Stimulated activated CD8-positive, alpha-beta memory T cell treated with anti-CD3 and anti-CD28 coated beads, Interleukin-12 subunit alpha, Interleukin-12 subunit beta, amount 100 ng/mL, for 1 hour (primary cell): ENCODE measurements at places on chromosomes 1 and 21.

GRCh38 chr1:67053535-67053784 is 488 bp downstream of the SLC35D1 start:
- DNase-seq: no peak

- no peak for DNase-seq
Observed at GRCh38 chr1:24939040-24939674, 9.1 kb upstream of the RUNX3 start.

GRCh38 chr1:62299426-62300200 is 19.6 kb downstream of the KANK4 start:
- DNase-seq: no peak

- DNase-seq: no peak
Observed at GRCh38 chr1:180909005-180909414, 3.7 kb upstream of the KIAA1614 start.

GRCh38 chr1:232110281-232111090 is 483.9 kb downstream of the DISC1 start:
- no peak for DNase-seq

GRCh38 chr1:117570988-117571409 is 34.8 kb upstream of the TENT5C start:
- DNase-seq: no peak

DNA sequence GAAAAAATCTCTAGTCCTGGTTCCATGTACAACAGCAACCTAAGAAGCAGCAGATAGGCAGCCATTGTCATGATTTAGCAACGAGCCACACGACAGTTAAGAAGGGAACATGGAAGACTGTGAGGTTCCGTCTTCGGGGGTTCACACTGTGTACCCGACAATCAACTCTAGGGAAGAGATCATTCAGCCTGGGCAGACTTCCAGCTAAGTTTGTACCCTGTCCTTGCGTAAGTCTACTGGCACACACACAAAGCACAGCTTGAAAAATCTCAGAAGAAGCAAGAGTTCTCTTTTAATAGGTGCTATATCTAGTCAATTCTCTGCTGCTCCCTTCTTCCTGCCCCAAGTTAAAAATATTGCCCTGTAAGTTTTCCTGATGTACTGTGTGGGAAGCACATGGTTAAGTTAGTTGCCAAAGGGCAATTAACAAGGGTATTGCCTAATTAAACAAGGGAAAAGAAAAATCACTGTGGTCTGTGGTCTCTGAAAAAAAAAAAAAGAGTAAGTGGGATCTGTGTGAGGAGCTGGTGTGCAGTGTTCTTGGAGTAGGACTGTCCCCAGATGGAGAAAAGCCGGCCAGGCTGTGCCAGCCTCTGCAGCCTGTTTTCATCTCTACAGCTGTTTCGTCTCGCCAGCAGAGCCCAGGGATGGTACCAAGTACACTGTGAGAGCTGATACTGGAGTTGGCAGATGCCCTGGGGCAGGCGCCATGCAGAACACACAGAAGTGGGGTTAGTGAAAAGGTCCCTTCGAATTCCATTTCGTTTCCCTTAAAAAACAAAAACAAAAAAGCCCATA is 6.4 kb upstream of the MYBPHL start:
- no peak for DNase-seq

- DNase-seq: no peak
Observed at GRCh38 chr21:35223480-35224156, 174.5 kb upstream of the RUNX1 start.

DNA sequence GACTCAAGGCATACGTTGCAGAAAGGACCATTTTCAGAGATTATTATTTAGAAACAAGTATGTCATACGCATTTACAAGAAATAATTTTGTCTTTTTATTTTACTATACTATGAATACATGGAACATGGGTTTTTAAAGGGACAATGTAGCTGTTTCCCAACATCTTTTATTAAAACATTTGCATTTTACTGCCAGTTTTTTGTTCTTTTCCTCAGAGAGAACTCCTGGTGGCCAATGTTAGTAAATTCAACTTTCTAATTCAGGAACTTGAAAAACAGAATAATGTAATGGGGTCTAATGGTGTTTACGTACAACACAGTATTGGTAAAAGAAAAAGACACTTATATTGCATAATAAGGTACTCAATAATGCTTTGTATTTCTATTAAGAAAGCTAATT is 14.9 kb downstream of the PRDM2 start:
- no peak for DNase-seq

GRCh38 chr1:59285691-59286090 is 11.2 kb upstream of the FGGY start:
- DNase-seq: no peak

GRCh38 chr1:231359113-231359512 is 21.0 kb downstream of the SPRTN start:
- no peak for DNase-seq

GRCh38 chr1:228073061-228073856 is 9.2 kb upstream of the ARF1 start:
- DNase-seq: no peak

GRCh38 chr1:160682983-160683865 is 28.4 kb downstream of the CD48 start:
- DNase-seq: no peak

- DNase-seq: no peak
Observed at GRCh38 chr1:44073528-44073927, 42.3 kb upstream of the SLC6A9 start.

DNA sequence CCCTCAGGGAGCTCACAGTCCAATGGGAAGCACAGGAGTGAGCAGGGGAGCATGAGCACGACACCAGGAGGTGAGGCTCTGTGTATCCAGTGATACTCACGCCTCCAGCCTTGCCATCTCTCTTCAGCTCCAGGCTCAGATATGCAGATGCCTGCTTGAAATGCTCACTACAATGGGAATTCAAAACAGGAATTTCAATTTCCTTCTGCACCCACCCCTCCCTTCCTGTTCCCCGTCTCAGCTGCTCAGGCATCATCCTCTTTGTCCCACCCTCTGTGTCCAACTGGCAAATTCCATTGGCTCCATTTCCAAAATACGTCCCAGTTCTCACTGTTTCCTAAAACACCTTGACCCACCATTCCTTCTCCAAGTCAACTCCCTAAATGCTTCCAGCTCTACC is 58.9 kb downstream of the FBXO2 start:
- DNase-seq: no peak

GRCh38 chr1:208183977-208184911 is 59.9 kb downstream of the PLXNA2 start:
- no peak for DNase-seq

- no peak for DNase-seq
Observed at GRCh38 chr1:58469016-58469415, 77.5 kb downstream of the OMA1 start.

GRCh38 chr1:113452921-113453770 is 62.8 kb downstream of the MAGI3 start:
- DNase-seq: no peak

- no peak for DNase-seq
Observed at GRCh38 chr1:224689374-224689773, 73.3 kb downstream of the CNIH3 start.

- DNase-seq: no peak
Observed at GRCh38 chr21:22164912-22165311, 1166.7 kb downstream of the NCAM2 start.

DNA sequence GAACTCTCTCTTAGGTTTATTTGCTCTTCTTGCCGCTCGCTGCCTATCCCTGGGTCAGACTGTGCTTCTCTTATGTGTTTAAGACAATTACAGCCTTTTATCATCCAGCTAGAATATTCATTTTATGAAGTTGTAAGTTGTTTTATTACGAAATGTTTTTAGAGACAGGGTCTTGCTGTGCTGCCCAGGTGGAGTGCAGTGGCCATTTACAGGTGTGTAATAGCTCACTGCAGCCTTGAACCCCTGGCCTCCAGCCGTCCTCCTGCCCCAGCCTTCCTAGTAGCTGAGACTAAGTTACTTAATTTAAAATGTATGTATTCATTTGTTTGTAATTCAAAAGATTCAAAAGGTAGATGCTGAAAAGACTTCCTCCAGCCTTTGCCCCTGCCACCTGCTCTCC is 99.0 kb upstream of the KIF26B start:
- no peak for DNase-seq

DNA sequence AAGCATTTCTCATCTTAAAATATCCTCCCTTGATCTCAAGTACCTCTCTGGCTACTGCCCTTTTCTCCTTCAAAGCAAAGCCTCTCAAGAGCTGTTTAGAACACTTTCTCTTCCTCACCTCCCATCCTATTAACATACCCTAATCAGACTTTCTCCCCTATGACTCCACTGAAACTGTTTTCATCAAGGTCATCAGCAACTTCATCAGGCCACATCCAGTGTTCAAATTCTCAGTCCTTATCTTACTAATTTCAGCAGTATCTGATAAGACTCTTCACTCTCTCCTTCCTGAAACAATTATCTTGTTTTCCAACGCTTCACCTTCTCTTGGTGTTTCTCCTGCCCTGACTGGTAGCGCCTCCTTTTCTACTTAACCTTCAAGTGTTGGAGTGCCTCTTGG is 1.5 kb upstream of the RAP1A start:
- DNase-seq: no peak

- DNase-seq: no peak
Observed at GRCh38 chr1:3120994-3121393, 52.0 kb downstream of the PRDM16 start.

- no peak for DNase-seq
Observed at GRCh38 chr1:24707687-24708086, 37.6 kb upstream of the CLIC4 start.

DNA sequence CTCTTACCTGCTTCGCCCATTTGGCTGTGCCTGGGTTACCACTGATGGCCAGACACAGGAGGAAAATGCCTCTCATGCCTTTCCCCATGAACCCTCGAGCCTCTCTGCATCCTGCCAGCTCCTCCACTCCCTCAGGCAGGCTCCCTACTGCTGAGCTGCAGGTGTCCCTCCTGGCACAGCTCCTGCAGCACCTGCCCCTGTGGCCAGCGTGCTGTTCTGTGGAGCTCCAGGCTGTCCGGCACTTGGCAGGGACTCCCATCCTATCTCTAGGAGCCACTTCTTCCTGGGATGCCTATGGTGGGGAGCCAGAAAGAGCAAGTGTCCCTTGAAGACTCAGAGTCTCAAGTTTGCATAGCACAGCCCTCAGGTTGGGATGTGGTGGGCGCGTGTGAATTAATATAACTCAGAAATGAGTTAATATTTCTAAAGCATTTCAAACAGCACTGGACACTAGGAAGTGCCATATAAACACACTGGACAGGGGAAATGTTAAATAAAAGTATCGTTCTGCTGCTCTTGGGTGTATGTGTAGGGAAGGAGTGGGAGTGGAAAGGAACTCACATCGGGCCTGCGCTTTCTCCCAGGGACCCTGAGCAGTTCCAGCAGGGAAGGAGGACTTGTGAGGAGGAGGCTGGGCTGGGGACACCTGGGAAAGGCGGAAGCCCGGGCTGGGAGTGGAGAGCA is 2.7 kb downstream of the LRRC71 start:
- DNase-seq: no peak

DNA sequence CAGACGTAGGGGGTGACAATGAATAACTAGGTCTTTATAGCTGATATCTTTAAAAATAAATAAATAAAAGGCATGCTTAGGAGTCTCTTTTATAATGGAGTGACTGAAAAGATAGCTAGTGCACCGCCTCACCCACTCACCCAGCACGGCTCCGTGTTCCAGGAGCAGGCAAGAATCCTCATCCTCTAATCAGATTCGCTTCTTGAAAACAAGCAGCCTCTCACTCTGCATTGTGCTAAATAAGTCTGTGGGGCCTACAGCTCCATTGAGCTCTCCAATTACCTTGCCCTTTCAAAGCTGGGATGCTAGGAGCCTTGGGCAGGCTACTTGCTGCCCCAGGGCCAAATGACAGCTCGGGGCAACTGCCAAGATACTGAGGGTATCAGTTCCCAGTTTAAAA is 91.5 kb downstream of the TIAM1 start:
- DNase-seq: no peak

DNA sequence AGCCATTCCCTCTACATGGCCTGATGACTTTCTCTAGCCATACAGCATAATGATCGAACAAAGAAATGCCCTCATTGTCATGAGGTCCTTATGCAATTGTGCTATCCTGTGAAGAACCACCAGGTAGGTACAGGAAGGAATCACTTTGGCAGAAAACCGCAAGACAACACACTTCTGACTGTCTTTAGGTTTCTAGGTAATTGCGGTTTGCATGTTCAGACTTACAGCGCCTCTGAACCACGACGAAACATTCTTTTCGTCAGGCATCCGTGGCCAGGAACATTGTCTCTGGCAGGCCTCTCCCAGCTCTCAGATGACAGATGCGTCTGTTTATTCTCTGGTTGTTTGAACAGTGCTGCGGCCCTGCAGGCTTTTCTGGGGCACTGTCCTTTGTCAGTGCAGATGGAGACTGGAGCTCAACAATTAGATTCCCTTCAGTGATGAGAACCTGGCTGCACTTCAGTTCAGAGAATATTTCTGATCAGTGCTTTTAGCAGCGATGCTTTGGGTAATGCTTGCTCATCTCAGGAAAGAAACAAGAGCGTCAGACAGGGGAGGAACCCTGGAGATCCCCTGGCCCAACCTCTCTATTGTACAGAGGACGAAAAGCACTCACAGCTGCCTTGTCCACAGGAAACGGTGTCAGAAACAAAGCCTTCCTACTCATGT is 63.4 kb downstream of the B3GALT5 start:
- no peak for DNase-seq

DNA sequence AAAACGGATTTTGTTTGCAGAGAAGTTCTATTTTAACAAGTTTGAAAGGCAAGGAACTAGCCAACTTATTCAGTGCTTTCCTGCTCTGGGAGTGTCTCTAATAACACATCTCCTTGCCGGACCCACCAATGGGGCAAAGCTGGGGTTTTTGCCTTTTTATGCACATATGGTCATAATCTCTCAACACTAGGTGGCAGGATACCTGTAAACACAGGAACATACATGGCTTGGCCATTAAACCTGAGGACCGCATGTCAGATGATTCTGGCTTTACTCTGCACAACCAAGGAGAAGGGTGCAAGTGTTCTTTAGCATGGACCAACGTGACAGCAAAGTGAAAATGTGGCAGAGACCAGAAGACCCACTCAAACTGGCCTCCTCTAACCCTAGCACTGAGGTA is 4.9 kb downstream of the TMEM9 start:
- no peak for DNase-seq

GRCh38 chr1:7427605-7428300 is 343.3 kb upstream of the VAMP3 start:
- DNase-seq: no peak

DNA sequence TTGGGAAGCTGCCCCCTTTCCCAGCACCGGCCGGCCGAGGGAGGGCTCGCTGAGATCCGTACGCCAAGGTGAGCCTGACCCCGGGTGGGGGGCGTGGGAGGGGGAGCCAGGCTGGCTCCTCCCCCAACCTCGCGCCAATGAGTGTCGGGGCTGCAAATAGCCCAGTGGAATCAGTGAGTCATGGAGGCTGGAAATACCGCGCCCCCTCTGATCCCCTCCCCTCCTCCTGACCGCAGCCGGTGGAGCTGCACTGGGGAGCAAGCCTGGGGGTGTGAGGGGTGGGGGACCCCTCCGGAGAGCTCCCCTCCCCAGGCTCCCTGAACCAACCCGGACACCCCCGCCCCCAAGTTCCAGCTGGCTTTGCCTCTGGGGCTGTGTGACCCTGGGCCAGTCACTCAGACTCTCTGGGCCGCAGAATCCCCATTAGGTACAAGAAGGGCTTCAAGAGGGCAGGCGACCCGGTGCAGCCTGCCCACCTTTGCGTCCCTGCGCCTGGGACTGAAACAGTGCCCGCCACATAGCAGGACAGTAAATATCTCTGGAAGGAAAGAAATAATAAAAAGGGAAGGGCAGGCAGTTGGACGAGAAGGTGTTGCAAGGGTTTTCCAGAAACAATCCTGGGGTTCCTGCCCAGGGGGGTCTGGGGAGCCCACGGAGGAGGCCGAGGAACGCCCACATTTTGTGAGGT is 4.5 kb downstream of the HSPB7 start:
- peak; percentile 27 for DNase-seq
